Stimulated activated CD4-positive, alpha-beta T cell treated with anti-CD3 and anti-CD28 coated beads, Interleukin-1b, Interleukin-23, amount 100 ng/mL, for 1 hour (primary cell): ENCODE measurements at places on chromosomes 2 and 18.

- DNase-seq = no peak
Observed at GRCh38 chr2:228542277-228542676, 360.8 kb upstream of the SPHKAP start.

DNA sequence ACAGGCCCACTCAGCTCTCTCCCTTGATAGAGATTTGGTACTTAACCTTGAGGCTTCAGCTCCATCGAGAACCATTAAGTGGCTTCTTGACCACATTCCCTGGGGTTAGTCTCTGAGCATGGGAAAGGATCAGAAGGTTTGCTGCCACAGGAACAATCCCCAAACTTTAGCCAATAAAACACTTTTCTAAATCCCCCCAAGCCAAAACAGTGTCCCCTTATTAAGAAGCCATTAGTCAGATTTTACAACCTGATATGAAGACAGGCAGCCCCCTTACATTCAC lies 37.7 kb upstream of the SLC8A1 start:
- DNase-seq = no peak

DNA sequence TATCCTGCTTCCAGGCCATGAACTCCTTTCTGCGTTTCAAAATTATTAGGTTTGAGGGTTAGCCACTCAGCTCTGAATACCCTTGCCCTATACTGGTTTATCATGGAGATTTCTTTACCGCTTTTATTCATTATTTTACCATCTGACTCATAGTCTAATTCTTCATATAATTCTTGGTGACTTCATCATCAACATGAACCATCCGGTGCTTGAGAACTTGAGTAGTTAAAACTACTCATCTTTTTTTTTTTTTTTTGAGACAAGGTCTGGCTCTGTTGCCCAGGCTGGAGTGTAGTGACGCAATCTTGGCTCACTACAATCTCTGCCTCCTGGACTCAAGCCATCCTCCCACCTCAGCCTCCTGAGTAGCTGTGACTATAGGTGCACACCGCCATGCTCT lies 94.2 kb upstream of the LHCGR start:
- no peak for DNase-seq

DNA sequence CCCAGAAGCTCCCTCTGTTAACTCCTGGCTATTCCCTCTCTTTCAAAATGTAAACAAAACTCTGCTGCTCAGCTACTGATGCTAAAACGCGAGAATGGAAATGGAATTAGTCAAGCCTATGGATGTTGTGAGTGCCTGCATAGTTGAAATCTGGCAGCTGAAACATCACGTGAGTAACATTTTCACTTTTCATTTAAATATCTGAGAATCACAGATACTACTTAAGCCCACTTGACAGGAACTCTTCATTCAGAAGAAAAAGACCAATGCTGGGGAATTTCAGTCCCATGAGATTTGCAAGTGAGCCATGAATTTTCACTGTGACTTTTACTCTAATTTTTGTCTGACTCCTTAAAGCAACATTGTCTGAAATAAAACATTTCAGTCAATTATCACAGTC lies 215.3 kb upstream of the SESTD1 start:
- DNase-seq = no peak

DNA sequence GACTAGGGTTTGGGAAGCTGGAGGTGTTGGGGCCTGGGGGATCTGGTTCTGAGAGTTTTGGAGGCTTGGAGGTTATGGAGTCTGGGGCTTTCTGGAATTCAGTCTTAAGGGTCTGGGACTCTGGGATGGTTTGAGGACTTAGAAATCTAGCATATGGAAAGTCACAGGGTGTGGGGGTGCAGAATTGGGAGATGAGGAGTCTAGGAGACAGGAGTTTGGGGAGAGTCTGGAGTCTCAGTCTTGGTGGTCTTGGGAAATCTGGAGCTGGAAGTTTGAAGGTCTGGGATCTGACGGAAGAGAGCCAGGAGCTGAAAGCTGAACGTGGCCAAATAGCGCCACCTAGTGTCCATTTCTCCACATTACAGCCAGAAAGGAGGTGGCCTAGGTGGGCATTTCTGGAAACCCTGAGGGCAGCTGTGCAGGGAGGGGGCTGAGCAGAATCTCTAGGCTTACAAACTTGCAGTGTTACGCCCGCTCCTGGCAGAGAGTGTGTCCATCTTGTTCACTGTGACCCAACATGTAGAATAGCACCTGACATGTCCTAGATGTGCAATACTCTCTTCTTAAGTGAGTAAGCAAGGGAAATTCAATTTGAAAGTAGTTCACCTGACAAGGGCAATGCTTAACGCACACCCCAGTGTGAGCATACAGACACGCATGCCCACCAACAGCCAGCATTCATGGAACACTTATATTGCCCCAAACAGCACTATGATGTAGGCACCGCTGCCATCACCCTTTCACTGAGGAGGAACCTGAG lies 204.8 kb downstream of the TFCP2L1 start:
- peak; percentile 11 for DNase-seq

- no peak for DNase-seq
Observed at GRCh38 chr18:59352250-59352855, 6.7 kb downstream of the LMAN1 start.

DNA sequence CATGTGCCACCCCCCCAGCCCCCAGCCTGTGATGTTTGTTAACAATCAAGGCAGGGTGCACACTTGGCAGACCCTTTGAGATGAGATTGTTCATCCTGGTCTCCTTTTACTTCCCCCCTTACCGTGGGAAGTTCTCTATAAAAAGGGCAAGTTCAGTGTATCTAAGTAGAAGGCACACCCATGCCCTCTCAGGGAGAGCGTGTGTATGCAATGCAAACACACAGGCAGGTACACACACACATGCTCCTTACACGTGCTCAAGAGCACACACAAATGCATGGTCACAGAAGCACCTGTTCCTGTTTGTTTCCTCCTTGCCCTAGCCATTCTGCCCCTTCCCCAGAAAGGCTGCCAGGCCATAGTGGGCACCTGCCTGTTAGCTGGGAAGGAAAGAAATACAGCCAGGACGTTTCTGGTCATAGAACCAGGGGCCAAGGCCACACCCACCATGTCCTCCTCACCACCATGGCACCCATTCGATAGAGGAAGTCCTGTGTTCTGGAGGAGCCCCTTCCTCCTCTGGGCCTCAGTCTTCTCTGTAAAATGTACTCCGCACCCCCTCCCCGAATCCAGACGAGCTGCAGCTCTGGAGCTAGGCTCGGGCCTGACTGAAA lies 3.1 kb downstream of the ATOH8 start:
- DNase-seq = no peak

DNA sequence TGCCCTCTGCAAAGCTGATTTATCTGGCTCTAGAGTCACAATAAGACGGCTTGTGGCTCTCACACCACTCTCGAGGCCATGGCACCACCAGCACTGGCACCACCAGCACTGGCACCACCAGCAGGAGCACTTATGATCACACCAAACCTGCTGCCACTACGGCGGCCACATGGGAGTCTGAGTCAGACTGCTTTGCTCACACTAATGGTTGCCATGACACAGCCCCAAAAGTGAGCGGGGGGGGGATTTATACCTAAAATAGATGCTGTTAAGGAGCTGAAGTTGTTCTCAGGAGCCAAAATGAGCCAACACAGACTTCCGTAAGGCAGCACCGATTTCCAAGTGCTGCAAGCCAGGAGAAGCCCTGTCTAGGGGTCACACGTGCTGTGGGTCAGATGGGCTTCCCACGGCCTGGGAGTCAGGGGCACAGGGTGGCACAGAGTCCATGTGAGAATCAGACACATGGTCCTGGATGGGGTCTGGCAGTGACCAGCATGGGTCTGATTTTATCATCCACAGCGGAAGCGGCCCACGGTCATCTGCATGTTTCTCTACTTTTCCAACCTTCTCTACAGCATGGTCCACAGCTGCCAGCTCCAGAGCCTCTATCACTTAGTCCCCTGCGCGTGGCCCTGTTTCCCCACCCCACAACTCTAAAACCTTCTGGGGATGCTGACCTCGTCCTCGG lies 16.7 kb downstream of the DNMT3A start:
- no peak for DNase-seq

DNA sequence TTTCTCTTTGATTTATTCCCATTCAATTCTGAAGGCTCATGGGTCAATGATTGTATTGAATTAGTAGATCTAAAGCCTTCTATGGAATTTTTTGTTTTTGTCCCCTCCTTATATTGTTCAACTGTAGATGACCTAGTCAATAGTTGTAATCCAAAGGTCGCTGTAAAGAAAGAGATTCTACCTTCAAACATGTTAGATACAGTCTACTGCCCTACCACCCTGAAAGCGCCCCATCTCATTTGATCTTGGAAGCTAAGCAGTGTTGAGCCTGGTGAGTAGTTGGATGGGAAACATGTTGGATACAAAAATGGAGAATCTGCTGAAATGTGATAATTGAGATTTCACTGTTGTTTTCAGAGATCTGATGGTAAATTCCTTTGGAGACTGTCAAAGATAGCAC lies 63.0 kb downstream of the PPP1R1C start:
- no peak for DNase-seq

- no peak for DNase-seq
Observed at GRCh38 chr2:26807788-26808460, 22.1 kb downstream of the CENPA start.

GRCh38 chr18:22282311-22283115 lies 113.1 kb downstream of the GATA6 start:
- DNase-seq = no peak

DNA sequence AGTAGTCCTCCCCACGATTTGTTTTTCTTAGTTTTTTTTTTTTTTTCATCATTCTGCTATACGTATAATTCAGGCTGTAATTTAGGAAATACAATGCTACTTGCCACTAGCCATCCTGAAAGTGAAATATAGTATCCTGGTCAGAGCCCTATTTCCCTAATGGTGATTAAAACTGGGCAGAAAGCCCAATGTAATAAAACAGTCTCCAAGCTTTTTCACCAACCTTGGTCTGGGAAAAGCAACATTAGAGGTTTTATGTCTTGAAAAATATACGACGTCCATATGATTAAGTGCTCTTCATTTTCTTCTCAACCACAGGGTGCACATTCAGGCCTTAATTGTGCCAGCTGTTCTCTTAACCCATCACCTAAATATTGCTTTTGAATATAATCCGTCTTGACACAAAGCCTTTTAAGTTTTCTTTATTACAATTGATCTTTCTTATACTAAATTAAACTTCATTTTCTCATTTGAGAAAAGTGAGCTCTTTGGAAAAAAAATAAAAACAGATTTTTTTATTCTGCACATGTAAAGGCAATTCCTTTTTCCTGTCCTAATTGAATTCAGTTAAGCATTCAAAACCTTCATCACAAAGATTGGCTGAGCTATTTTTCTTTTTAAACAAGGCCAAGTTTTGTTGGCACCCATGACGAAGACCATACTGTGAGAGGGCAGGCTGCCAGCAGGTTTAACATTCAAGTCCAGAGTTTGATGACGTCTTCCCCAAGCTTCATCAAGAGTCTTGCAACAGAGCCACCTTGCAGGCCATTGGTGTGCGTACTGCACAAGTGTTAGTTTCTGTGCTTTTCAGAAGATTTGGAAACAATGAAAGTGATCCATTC lies 52.7 kb downstream of the MAP2 start:
- DNase-seq = no peak

- no peak for DNase-seq
Observed at GRCh38 chr18:10850840-10851239, 298.5 kb downstream of the PIEZO2 start.

DNA sequence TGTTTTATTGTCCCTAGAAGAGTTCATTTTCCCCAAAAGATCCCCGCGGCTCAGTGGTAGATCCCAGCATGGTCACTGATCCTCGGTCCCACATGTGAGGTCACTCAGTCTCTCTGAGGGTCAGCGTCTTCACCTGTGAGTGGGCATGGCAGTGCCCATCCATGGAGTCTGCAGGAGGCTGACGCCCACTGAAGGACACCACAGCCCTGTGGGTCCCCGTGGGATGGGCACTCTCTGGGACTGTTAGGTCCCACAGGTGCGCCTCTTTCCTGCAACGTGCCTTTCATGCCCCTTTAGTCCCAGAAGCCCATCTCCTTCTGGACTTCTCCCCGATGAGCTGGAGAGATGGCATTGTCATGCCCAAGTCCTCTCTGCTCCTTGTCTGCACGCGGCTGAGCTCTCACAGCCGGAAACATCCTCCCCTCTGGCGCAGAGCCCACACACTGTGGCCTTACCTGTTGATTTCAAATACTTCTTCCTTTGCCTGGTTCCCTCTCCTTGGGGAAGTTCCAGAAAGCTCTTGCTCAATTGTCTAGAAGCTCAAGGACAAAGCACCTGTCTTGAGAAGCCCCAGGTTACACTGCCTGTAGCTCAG lies 75.9 kb downstream of the PTGR3 start:
- DNase-seq = no peak

DNA sequence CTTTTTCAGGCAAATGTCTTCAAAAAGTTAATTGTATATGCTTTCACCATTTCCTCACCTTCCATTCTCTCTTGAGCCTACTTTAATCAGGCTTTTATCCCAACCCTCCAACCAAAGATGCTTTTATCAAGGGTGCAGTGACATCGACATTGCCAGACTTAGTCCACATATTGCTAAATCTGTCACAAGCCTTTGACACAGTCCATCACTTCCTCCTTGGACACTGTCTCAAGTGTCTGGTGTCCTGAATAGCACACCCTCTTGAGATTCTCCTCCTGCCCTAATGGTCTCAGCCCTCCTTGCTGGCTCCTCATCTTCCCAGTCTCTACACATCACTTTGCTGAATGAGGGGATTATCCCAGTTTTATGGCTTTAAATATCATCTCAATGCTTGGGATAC lies 147.5 kb upstream of the SLC39A10 start:
- no peak for DNase-seq

DNA sequence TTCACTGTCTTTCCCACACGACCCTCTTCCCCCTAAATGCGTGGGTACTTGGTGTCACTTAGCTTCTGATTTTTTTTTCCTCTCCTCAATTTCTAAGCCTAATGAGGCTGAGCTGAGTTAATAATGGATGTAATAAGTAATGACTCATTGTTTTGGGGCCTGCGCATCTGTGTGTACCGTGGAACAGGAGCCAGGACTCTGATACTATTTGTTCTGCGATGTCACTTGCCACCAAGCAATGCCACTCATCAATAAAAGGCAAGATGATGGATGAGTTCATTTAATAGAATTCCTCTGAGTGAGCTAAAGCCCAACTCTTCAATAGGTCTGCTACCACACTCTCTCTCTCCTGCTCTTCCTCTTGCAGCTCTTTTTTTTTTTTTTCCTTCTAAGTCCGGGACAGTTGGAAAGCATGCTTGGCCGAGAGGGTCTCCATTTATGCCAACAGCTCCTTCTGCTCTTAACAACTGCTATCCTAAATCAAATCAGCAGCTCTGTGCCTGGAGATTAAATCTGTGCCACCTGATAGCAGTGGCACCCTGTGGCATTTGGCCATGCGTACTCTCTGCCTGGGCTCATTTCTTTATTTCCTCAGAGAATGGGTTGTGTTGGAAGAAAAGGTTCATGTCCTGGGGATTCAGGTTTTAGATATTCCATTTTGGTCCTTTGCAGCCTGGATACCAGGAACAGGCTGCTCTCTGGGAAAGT lies 1284.2 kb upstream of the PIK3C3 start:
- DNase-seq = no peak

GRCh38 chr2:70743677-70744076 lies 24.3 kb downstream of the ADD2 start:
- DNase-seq = no peak

DNA sequence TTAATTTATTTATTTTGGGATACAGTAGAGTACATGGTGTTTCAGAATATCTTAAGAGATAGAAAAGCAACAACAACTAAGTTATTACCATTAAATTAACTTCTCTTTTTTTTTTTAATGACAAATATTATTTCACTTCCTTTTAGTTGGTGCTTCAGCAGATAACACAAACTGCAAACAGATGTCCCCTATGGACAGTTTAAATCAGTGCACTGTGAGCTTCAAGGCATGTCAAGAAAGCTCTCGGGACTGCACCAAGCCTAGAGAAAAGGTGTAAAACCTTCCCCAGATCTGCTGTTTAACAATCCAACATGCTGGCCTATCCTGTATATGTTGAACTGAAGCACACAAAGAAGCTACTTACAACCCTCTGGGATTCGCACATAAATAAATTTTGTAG lies 122.7 kb downstream of the TCF4 start:
- no peak for DNase-seq
